ENCODE measurements at places on chromosomes 5 and 9. TPM values are rescaled to one million over a fixed set of nuclear protein-coding genes. Genes with fewer than 3 reads are reported as not detected.

DMRT3 gene
- 1.0 TPM for total RNA-seq

TTC1 gene
- total RNA-seq = 38.3 TPM

FST gene
- 5.0 TPM for total RNA-seq

FAM153A gene
- total RNA-seq = 0.57 TPM

MCIDAS gene
- not detected for total RNA-seq

TSLP gene
- 2.4 TPM for total RNA-seq

PLPP7 gene
- total RNA-seq = not detected

ORM2 gene
- not detected for total RNA-seq

EGFLAM gene
- 3.3 TPM for total RNA-seq

STC2 gene
- 26.1 TPM for total RNA-seq

GRM6 gene
- total RNA-seq = not detected

DNA sequence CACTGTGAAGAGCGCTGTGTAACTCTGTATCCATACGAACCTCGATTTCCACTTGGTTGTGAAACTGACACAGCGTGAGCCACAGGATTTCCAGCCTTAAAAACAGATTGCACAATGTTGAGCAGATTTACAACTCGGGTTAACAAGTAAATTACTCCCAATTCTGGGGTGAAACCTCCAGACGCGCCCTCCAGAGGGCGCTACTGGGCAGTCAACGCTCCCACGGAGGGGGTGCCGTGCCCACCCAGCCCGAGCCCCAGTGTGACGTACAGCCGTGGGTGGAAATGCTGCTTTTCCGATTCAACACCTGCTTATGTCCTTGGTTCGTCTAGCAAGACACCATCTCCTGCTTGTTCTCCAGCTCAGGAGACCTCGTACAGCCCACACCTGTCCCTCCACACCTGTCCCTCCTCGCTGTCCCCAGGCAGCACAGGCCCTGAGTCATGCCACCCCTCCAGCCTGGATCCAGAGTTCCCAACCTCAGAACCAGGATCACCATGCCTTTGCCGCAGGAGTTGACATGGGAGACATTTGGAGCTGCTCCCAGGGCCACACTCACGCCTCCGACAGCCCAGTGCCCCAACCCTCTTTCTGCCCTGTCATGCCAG is 34.4 kb upstream of the SLC6A3 start:
- no peak for DNase-seq

GRCh38 chr5:59792983-59793585 is 100.4 kb downstream of the PDE4D start:
- DNase-seq = no peak

- no peak for DNase-seq
These were observed 30.4 kb downstream of the CAMK4 start for GRCh38 chr5:111254613-111255012.

GRCh38 chr5:115785381-115786065 is 30.9 kb downstream of the CDO1 start:
- DNase-seq = no peak

DNA sequence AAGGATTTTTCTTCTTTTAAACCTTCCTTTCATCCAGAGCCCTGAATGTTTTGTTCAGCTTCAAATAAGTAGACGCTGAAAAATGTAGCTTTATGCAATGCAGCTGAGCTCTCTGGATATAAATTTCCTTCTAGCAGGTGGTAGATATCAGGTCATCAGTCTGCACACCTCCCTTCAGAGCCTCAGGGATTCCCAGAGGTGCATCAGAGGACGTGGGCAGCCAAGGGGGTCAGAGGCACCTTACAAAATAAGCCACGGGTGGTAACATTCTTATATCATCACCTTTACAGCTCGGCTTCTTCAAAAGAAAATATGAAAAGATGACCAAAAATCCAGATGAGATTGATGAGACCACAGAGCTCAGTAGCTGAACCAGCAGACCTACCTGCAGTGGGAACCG is 19.3 kb downstream of the MOCS2 start:
- no peak for DNase-seq

GRCh38 chr9:5832071-5832537 is 813 bp downstream of the ERMP1 start:
- no peak for DNase-seq

- DNase-seq = no peak
These were observed 114.3 kb upstream of the TNC start for GRCh38 chr9:115232181-115232774.

DNA sequence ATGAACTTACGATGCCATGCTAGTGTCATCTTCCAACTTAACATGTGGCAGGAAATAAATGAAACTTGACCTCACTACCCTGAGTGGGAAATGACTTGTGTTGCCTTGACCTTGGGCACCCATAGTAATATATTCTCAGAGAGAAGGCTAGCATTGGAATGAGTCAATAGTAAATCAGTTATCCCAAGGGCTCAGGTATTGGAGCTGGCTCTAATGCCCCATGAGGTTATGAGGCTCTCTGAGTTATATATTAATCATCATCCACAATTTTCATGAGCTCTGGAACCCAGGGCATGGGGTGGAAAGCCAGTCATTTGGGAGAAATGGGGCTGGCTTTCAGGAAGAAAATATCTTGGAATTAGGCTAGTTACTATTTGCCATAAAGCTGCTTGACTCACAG is 42.4 kb upstream of the SMIM32 start:
- DNase-seq = no peak

- no peak for DNase-seq
These were observed 847.0 kb downstream of the TLE1 start for GRCh38 chr9:80842389-80842788.

GRCh38 chr9:13586587-13587374 is 307.3 kb upstream of the MPDZ start:
- no peak for DNase-seq

GRCh38 chr5:171789353-171789752 is 3.7 kb downstream of the SMIM23 start:
- DNase-seq = no peak

- no peak for DNase-seq
These were observed 154.6 kb downstream of the PIK3R1 start for GRCh38 chr5:68370196-68370595.

DNA sequence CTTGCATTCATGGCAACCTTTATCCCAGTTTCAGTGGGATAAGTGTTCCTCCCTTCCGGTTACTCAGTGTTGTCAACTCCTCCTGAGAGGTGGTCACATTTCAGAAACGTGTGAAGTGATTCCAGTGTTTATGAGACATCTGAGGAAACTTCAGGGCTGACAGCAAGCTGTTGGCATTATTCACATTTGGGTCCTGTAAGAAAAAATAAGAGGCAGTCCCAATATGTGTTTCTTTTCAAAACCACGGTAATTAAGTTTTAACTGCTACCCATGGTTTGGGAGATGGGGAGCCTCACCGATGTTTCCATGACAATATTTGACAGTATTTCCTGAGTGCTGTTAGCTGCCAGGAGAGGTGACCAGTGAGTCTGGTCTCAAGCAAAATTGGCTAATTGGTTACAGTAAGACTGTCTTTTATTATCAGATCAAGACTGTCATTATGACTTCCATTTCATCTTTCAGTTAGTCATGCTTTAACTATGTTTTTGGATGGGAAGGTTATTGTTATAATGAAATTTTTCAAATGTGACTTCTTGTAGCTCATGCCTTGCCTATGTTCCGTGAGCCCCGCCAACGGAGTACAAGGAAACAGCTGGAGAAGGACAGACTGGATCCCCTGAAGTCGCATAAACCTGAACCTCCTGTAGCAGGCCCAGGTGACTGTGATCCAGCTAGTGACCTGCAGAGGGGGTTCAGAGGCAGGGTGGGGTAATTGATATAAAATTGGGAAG is 115.3 kb downstream of the GDNF start:
- DNase-seq = no peak

GRCh38 chr5:56620903-56621677 is 194.3 kb upstream of the MAP3K1 start:
- no peak for DNase-seq
